ENCODE measurements at places on chromosomes 7 and 10. TPM values are rescaled to one million over a fixed set of nuclear protein-coding genes. Genes with fewer than 3 reads are reported as not detected.

The XRCC2 gene
- polyA plus RNA-seq, result 4.4 TPM

The CALHM1 gene
- not detected for polyA plus RNA-seq

The HYAL4 gene
- polyA plus RNA-seq, result not detected

DNA sequence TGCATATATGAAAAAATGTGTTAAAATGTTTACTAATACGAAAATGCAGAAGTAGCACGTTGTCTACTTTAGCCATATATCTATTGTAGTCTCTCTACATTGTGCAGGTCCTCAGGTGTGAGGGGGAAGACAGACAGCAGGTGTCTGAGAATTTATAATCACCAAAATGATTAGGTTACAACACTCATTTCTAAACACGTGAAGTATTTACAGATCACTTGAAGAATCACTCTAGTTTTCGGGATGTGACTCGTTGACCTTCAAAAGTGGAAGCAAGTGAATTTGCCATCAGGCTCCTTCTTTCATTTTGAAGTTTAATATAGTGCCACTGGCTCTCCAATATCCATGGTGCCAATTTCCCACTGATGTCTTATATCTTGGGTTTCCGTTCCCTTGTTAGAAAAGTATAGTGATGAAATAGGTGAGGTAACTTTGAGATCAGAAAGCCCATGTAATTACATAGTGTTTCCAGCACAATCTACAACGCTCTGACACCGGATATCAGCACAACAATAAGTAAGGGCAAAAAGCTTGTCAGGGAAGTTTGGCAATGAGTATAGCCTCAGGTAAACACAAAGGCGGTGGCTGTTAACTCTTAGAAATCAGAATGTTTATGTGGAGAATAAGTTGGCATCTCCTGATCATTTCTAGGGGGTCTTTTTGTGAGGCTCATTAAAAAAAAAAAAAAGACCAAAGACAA, 57.5 kb upstream of the SP4 start:
- no peak for DNase-seq

- peak; percentile 78 for DNase-seq
Observed at GRCh38 chr10:125060826-125061556, 99.4 kb downstream of the CTBP2 start.

Data from cardiac muscle cell (in vitro differentiated cells and primary cell).